ENCODE measurements at places on chromosomes 13 and 19.
A peak's percentile ranks its signal among the peaks of the same experiment; 100 is the strongest.

DNA sequence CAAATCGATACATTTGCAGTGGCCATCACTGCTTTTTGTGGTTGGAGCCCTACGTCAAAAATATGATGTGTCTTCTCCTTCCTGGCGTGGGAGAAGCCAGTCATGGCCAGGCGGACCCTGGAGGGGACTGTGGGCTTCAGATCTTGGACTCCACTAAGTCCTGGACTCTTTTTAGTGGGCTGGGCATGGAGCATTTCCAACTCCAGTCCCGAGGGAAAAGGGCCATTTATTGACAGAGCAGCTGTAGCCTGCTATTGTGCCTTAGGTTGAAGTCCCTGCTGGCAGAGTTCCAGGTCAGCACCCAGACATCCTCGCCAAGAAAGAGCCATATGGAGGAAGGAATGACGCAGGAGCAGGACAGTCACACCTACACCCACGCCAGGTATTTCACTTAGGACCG lies 179.2 kb upstream of the ZNF507 start:
- DNase-seq, result no peak

DNA sequence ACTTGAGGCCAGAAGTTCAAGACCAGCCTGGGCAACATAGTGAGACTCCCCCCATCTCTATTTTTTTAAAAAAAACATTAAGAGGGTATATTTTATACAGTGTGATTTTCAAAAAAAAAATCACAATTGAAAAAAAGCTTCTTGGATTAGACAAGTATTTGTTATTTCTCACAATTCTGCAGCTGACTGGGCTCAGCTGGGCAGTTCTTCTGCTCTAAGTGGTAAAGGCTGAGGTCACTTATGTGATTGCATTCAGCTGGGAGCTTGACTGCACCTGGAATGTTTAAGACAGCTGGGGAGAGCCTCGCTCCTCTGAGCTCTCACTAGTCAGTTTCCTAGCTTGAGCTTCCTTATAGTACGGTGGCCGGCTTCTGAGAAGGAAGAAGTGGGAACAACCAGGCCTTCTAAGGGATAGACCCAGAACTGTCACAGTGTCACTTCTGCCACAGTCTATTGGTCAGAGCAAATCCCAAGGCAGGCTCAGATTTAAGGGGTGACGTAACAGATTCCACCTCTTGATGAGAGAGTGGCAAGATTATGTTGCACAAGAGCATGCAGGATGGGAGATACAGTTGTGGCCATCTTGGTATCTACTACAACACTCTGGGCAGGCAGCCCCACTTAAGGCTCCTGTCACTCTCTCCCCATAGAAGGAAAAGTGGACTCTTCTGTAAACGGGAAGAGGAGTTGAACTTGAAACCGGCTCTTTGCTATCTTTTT lies 19.7 kb upstream of the IRGC start:
- no peak for DNase-seq

- DNase-seq, result no peak
These were observed 1677.7 kb downstream of the OLFM4 start for GRCh38 chr13:54706336-54706735.

DNA sequence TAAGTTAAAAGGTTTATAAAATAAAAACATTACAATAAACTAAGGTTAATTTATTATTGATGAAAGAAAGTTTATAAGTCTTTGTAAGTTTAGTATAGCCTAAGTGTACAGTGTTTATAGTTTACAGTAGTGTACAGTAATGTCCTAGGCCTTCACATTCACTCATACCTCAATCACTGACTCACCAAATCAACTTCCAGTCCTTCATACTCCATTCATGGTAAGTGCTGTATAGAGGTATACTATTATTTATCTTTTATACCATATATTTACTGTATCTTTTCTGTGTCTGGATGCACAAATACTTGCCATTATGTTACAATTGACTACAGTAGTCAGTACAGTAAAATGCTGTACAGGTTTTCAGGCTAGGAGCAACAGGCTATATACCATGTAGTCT lies 490.0 kb downstream of the GPC6 start:
- DNase-seq, result no peak

DNA sequence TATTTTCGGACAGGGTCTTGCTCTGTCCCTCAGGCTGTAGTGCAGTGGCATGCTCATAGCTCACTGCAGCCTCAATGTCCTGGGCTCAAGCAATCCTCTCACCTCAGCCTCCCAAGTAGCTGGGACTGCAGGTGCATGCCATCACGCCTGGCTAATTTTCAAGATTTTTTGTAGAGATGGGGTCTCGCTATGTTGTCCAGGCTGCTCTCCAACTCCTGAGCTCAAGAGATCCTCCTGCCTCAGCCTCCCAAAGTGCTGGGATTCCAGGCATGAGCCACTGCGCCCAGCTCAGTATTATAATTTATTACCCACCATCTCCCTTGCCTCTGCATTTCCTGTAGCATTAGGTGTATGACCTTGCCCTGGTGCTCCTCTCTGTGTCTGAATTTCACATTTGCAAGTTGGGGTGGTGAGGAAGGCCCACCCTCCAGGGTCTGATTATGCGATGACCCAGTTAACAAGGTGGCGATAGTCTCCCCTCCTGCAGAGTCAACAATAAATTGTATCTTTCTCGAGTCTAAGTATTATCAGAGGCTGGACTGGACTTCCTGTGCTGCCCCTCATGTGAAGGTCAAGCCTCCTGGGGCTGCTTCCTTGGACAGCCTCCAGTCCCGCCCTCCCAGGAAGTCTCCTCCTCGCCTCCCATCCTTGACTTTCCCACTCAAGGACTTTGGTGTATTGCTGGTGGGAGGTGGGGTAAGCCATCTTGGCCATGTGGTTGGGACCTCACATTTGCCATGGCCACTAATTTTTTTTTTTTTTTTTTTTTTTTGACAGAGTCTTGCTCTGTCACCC lies 1.5 kb upstream of the TUBB4A start:
- DNase-seq, result no peak

- no peak for DNase-seq
These were observed 15.7 kb upstream of the TEX29 start for GRCh38 chr13:111304603-111305289.

DNA sequence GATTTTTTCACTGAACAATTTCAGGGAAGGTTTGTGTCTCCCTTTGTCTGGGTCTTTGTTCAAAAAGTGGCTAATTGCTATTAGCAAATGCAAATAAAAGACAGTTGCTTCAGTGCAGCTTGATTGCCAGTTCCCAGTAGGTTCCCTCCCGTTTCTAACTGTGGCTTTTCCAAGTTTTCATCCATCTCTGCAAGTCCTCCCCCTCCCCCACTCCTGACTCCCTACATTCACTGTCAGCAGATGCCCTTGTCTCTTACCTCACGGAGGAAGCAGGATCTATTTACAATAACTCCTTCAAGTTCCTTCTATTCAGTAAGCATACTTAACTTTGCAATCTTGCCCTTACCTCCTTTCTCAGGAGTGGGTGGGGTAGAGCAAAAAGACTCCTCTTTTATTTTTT lies 55.4 kb upstream of the SCEL start:
- no peak for DNase-seq

DNA sequence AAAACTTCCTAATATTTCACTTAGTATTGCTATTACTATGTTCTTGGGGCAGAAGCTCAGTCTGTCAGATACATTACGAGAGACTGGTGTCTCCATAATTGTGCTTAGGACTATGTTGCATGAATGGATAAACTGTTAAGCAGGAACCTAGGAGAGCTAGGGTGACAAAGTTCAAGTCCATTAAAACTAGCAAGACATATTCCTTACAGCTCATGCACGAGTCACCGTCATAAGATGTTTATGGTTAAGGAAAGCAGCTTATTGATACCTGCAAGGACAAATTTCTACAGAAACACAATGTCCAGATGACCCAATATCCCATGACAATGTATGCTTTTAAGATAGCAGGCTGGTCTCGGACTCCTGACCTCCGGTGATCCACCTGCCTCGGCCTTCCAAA lies 5.7 kb upstream of the ZNF813 start:
- no peak for DNase-seq

GRCh38 chr13:98206946-98207345 lies 29.9 kb upstream of the RNF113B start:
- no peak for DNase-seq

GRCh38 chr19:49149652-49150105 lies 5.5 kb downstream of the HRC start:
- no peak for DNase-seq

DNA sequence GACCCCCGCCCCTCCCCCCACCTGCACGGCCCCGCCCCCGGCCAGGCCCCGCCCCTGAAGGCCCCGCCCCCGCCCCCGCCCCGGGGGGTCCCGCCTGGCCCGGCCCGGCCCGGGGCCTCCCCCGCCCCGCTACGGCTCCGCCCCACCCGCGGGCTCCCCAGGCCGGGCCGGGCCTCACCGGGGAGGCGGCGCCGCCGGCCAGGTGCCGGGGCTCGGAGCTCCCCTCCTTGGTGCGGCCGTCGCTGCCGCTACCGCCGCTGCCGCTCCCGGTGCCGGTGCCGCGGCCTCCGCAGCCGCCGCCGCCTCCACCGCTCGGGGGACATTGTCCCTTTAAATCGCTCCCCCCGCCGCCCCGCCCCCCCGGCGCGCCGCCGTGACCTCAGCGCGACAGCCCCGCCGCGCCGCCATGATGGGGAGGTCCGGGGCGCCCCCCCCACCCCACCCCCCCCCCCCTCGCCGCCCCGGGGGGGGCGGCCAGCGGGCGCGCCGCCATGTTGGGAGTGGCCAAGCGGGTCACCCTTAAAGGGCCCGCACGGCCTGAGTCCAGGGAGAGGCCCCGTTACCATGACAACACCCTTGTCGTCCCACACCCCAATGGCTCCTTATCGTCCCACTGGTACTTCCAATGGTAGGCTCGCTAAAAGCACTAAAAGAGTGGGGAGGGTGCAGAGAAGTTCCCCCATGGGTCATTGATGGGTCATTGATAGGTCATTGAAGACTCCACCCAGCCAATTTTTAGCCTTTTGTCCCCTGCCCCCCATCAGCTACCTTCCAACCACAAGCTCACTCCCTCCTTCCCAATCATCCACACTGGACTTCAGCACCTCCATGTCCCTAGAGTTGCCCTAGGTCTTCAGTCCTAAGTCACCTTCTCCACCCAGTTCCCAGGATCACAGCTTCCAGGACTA lies at the start of gene WIZ:
TSS of gene WIZ (minus strand) at position 337 of the 908 bp plus-strand sequence. CDS start 1,649 bp downstream, outside the sequence.
- peak; percentile 72 for DNase-seq

DNA sequence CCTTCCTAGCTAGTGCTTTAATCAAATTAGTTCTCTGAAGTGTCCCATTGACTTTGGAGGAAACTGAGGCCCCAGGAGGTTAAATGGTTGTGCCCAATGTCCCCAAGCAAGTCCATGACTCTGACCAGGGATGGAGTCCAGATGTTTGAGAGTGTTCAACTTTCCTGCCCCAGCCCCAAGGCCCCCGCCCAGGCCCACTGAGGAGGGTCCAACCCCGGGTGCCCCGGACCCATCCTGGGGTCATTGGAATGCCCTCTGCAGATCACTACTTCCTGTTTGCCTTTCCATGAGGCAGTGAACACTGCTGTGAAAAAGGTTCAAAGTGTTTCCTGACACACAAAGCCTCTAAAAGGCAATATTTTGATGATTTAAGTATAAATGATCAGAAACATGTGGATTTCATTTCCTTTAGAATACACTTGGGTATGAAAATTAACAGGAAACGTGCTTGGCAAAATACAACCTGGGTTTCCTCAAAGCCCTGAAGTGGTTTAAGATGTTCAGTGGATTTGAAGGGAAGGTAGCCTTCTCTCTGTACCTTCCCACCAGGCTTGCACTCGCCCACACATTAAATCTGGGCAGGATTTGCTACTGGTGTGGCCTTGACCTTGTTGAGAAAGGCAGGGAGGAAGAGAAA lies 335.7 kb downstream of the TSHZ3 start:
- DNase-seq, result no peak

GRCh38 chr19:16106121-16106520 lies 5.6 kb upstream of the RAB8A start:
- no peak for DNase-seq

- DNase-seq, result no peak
These were observed 60.0 kb downstream of the RASA3 start for GRCh38 chr13:114072421-114072820.

GRCh38 chr19:632579-633067 lies 714 bp downstream of the POLRMT start:
- no peak for DNase-seq

GRCh38 chr19:39413911-39414608 lies 1.6 kb downstream of the PLEKHG2 start:
- no peak for DNase-seq

DNA sequence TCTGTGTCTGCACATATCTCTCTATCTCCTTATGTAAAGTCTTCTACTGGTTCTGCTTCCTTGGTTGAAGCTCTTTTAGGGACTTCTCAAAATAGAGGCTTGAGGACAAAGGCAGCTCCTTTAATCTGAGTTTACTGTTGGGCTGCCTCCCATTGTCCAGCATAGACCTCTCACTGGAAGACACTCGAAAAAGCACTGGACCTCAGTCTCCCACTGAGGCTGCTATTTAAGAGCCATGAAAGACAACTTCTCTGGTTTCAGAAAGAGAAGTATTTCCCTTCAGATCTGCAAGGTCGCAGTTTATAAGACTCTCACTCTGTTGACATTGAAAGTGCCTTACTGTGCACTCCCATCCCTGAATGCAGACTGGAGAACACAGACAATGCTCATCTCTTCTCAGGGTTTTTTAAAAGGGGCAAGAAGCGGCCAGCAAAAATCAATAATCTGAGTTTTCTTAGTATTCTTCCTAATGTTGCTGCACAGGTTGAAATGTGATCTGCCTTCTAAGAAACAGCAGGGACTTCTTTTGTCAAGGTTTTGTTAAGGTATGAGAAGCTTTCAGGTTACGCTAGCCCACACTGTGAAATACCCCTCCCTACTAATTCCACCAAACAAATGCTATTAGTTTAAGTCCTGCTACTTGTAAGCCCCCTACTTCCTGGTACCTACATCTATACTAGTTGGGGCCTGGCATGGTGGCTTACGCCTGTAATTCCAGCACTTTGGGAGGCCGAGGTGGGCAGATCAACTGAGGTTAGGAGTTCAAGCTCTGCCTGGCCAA lies 450.0 kb upstream of the SLC10A2 start:
- DNase-seq, result no peak

DNA sequence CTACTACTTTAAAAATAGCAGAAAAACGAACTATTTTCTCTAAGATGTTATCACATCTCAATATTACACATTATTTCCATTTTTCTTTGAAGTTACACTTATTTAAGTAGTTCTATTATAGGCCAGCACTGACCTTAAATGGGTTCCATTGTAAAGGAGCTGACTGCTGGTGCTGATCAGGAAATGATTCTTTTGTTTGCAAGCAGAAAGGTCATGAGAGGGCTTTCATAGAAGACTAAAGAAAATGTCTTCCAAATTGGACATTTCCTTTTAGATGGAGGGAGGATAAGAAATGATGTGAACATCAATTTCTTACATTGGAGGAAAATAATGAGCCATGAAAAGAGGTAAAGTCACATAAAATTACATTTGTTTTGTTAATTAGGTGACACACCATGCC lies 96.2 kb downstream of the SUCLA2 start:
- no peak for DNase-seq

- DNase-seq, result no peak
These were observed 10.1 kb downstream of the RGCC start for GRCh38 chr13:41467425-41467945.

- no peak for DNase-seq
These were observed 11.7 kb upstream of the CYSLTR2 start for GRCh38 chr13:48642061-48642460.

GRCh38 chr13:100363874-100364273 lies 224.7 kb downstream of the GGACT start:
- DNase-seq, result no peak

- DNase-seq, result no peak
These were observed 46.8 kb upstream of the FARP1 start for GRCh38 chr13:98096059-98096458.

All from T-helper 2 cell (primary cell).